ENCODE measurements at places on chromosomes 1 and 21.

- peak; percentile 92 for DNase-seq
These were observed 1.4 kb downstream of the KLHL21 start for GRCh38 chr1:6601049-6601922.

GRCh38 chr1:6384962-6385361, 8.6 kb downstream of the ACOT7 start:
- peak; percentile 14 for DNase-seq

- no peak for DNase-seq
These were observed 76.0 kb upstream of the EDN2 start for GRCh38 chr1:41560496-41560895.

- DNase-seq: no peak
These were observed 123.7 kb downstream of the UBR4 start for GRCh38 chr1:19086176-19086875.

DNA sequence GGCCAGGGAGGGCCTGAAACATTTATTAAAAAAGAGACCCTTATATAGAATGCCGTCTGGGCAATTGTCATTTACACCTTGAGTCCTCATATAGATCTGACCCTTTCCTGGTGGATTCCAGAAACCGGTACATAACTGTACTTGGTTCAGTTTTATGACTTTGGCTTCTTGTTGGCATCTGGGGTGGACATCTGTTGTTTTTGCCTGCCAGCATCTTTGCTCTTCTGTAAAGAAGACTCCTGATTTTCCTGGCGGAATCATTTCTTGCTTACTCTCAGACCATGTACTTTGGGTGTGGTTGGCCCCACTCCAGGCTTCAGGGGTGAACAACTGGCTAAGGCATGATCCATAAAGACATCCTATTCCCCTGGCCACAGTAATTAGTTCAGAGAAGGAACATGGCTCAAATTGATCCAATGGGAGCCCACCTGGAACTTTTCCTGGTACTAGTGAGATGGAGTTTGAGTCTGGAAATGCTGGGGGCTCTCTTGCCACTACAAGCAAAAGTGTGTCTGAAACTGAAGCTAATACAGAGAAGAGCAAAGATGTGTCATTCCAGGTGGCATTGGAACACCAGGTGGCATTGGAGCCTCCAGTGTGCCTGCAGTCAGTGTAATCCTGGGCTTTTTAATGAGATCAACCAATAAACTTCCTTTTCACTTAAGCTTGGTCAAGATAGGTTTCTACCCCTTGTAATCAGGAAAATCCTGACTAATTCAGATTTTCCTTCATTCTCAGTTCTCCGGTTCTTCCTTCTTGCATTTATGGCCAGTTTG, 332.5 kb upstream of the CAMK1G start:
- peak; percentile 34 for DNase-seq

DNA sequence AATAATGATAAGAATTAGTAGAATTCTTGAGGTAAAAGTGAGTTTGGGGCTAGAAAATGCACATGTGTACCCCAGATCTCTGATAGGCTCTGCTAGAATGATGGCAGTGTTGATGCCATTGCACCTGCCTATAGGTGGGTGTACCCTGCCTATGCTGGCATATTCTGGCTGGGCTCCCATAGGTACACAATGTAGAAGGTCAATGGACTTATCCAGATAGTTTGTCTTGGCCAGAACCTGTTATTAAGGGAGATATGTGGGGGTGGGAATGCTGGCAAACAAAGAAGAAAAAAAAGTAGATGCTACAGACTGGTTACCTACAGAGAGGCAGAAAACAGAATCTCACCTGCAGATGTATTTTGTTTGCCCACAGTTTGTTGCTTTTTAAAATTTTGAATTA, 14.1 kb upstream of the KLHDC8A start:
- no peak for DNase-seq

DNA sequence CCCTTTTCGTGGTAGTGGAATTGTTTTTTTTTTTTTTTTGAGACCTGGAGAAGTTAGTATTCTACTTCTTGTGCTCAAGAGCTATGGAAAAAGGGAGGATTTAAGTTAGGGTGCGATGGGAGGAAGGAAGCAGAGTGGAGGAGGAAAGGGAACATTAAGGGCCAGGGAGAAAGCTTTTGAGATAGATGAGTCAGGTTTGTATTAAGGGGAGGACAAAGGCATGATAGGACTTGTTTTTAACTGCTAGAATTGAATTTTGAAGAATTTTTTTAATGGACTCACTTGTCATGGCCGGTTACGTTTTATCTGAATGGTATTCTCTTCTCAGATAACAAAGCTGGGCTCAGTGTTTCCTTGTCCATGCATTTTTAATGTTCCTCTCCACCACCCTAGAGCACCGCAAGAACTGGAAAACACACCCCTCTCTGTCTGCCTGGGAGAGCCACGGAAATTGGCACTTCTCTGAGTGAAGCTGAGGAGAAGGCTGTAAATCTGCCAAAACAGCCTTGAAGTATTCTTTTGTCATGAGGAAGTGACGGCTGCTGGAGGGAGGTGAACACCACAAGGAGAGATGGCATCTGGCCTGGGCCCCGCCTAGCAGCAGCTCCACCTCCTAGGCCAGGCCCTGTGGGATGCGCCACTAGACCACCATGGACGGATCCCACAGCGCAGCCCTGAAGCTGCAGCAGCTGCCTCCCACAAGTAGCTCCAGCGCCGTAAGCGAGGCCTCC, 3.5 kb downstream of the NIPAL3 start:
- DNase-seq: peak; percentile 45

DNA sequence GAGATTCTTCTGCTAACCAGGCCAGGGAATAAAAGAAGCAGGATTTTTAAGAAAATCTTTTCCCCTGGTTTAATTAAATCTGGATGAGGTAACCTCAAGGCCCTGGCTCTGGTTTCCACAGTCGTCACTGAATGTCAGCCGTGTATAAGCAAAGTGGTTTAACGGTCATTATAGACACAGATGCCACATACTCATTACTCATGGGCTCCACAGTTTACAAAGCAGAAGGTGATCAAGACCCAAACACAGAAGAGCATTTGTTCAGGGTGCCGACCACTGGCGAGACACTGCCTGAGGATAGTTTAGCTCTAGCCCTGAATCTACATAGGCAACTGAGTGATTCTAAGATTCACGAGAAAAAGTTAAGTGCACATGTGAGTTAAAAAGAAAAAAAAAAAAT, 27.8 kb upstream of the RAP1GAP start:
- DNase-seq: peak; percentile 84

DNA sequence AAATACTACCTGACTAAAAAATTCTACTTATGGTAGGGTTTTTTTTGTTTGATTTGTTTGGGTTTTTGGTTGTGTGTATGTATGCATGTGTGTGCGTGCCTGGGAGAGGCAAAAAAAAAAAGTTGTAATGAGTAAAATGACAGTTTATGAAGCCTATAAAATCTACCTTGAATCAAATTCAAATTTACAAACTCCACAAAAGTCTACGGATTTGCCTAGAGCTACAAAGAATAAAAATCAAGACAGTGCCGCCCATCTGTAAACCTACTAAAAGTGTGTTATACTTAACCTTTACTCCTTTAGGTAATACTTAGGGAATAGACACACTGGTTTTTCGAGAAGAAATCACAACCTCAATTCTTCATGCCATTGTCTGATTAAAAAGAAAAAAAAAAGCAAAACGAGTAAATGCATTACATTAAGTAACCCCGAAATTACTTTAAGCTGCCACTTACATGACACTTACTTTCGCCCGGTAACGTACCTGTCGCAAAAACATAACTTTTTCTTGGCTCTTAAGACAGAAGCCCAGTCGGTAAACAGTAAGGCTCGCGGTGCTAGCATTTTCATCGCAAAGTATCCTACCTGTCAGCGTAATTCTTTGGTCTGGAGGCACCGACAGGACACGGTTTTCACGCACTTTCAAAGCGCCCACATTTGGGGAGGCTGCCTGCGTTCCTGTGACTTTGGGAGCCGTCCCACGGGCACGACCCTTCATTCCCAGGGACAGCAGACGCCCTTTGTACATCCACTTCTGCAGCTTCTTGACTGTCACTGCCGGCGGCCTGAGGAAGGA, 951 bp downstream of the SYDE2 start:
- no peak for DNase-seq

GRCh38 chr1:41895552-41895951, 23.2 kb downstream of the HIVEP3 start:
- DNase-seq: no peak

DNA sequence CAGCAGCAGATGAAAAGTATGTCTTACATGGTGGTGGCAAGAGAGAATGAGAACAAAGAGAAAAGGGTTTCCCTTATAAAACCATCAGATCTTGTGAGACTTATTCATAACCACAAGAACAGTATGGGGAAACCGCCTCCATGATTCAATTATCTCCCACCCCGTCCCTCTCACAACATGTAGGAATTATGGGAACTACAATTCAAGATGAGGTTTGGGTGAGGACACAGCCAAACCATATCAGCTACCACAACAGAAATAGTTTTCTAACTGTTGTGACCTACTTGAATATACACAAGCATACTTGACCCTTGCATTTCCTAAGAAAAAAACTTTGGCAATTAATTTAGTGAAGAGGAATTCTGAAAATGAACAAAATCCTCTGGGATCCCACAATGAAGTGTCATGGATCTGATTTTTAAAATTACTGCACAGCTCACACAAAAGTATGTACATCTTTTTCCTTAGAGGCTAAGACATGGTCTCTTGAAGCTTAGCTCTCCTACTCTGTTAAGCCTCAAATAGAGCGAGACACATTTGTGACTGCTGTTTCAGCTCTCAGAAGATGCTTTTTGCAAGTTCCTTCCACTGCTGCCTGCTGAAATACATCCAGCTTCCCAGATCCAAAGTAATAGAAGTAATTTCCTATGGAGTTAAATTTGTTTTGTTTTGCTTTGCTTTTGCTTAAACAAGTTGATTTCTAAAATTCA, 265.8 kb downstream of the DPYD start:
- DNase-seq: peak; percentile 88

DNA sequence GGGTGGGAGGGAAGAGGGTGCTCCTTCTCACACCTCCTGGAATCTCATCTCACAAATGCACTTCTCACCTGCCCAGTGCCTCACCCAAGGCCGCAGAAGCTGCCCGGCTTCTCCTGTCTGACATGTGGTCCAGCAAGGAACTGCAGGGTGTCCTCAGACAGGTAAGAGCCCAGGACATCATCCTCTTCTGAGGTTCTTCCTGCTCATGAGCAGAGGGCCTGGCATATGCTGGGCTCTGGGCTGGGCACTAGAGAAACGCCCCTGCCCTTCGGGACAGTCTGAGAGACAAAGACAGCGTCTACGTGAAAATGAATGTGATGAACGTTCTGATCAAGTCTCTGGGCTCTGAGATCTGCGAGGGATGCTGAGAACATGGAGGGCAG, 42.4 kb downstream of the PKP1 start:
- DNase-seq: no peak

- DNase-seq: no peak
These were observed 35.4 kb downstream of the ENAH start for GRCh38 chr1:225617479-225617878.

DNA sequence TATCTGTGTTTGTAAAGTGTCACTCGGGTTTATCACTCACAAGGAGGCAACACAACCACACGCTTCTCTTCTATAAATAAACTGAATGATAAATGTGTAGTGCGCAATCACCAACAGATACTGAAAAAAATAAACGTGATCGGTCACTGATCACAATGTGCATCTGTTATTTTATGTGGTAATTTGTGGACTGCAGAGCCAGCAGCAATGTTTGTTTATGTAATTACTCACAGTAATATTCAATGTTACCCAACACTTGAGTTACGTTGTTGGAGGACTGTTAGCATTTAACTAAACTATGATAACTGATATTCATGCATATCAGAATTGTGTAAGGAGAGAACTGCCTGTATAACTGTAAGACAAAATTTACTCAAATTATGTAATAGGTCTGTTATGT, 129.6 kb downstream of the USH2A start:
- DNase-seq: peak; percentile 25

DNA sequence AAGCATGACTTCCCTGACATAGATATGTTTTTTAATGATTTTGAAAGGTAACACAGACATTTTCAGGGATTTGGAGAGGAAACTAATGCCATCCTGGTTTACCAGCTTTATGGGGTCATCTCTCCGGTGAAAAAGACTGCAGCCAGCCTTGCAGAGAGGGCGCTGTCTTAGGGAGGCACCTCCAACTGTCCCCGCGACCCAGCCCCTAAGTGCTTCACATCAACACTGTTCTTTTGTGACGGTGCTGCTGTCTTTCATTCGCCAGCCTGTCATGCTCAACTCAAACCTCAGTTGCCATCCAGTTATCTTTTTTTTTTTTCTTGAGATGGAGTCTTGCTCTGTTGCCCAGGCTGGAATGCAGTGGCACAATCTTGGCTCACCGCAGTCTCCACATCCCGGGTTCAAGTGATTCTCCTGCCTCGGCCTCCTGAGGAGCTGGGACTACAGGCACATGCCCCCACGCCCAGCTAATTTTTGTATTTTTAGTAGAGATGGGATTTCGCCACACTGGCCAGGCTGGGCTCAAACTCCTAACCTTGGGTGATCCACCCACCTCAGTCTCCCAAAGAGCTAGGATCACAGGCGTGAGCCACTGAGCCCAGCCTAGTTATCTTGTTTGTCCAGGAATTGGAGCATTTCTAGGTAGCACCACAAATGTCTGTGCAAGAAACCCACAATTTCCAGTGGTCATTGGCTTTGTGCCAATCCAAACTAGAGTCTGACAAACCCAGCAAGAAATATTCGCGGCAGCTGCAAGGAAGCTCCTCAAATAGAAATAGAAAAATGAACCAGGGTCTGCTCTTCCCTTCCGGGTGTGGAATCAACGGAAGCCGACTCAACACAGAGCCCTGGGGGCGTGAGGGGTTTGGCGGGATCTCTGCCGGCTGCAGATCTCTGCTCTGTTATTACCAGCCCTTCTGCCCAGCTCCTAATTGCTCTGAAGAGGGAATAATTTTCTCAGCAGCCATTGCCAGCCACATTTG, 24.2 kb downstream of the PDE9A start:
- DNase-seq: peak; percentile 90

DNA sequence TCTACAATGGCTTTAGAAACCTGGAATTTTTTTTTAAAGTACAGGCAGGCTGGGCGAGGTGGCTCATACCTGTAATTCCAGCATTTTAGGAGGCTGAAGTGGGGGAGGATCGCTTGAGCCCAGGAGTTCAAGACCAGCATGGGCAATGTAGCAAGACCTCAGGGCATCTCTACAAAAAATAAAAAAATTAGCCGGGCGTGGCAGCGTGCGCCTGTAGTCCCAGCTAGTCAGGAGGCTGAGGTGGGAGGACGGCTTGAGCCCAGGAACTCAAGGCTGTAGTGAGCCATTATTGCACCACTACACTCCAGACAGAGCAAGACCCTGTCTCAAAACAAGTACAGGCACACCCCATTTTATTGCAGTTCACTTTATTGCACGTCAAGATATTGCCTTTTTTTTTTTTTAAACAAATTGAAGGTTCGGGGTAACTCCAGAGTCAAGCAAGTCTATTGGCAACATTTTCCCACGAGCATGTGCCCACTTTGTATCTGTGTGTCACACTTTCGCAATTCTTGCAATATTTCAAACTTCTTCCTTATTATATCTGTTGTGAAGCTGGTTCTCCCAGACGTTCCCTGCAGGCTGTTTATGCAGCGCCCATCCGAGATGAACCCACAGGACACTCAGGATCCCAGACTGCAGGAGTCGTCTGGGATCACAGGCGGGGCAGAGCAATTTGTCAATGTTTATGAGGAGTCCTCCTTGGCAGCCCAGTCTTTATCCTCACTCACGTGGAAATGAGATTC, 4.7 kb downstream of the HES2 start:
- DNase-seq: no peak
